ENCODE measurements at places on chromosomes 11 and 22.

DNA sequence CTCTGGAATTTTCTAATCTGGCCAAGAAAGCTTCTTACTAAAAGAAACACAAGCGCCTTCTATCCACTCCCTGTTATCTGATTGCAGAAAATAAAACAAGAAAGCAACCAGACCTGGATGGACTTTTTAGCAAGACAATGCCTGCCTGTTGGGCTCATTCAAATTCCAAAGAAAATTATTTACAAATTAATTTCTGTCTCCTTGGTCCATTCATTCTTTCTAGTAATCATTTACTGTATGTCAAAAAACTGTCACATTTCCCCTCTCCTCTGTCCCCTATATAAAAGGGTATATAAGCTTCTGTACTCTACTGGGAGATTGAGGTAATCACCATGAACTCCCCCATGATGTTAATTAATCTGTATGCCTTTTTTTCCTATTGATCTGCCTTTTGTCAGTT lies 279.9 kb downstream of the DLG2 start:
- no peak for DNase-seq

DNA sequence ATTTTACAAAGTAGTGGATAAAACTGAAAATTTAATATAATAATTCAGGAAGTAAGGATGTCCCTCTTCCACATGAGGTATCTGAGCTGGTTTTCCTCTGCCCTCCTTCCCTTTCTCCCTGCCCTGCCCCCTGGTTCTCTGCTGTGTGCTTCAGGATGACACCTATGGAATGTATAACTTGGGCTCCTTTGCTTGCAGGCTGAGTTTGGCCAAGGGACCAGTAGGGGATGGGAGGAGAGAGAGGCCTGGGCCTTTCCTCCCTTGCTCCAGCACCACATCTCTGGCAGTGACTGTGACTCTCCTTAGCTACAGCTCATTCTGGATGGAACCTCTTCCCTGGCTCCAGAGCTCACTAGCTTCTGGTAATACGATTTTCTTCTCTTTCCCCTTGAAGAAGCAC lies 10.1 kb downstream of the IRAG1 start:
- DNase-seq = no peak

- no peak for DNase-seq
These were observed 1.3 kb upstream of the SLC25A45 start for GRCh38 chr11:65383778-65384177.

DNA sequence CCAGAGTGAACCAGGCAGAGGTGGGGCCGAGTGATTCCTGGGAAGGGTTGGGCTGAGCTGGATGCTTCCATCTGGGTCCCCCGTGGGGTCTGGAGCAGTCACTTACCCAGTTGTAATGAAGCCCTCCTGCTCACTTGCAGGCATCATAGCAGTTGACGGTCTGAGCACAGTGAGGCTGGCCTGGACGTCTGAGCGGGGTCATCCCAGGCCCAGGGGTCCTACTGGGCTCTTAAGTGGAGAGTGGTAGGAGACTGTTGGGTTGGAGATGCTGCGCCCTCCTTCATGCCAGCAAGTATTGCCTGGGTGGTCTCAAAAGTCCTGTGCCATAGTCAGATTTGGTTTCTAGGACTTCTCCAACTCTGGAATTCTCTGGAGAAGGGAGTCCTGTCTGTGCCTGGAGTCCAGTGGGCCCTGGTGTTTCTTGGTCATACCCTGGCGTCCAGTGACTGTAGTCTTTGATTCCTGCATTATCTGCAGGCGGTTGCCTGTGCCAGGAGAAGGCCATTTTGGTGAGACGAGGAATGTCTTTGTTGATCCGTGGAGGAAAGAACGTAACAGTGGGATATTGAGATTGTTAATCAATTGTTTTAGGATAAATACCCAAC lies 82.3 kb downstream of the TBC1D22A start:
- DNase-seq = no peak

- peak; percentile 21 for DNase-seq
These were observed at the start of gene SYT12 for GRCh38 chr11:67022961-67023956. Gene SYT12 (plus strand): TSS chr11:67023134. CDS start chr11:67030145, 7,011 bp downstream.

DNA sequence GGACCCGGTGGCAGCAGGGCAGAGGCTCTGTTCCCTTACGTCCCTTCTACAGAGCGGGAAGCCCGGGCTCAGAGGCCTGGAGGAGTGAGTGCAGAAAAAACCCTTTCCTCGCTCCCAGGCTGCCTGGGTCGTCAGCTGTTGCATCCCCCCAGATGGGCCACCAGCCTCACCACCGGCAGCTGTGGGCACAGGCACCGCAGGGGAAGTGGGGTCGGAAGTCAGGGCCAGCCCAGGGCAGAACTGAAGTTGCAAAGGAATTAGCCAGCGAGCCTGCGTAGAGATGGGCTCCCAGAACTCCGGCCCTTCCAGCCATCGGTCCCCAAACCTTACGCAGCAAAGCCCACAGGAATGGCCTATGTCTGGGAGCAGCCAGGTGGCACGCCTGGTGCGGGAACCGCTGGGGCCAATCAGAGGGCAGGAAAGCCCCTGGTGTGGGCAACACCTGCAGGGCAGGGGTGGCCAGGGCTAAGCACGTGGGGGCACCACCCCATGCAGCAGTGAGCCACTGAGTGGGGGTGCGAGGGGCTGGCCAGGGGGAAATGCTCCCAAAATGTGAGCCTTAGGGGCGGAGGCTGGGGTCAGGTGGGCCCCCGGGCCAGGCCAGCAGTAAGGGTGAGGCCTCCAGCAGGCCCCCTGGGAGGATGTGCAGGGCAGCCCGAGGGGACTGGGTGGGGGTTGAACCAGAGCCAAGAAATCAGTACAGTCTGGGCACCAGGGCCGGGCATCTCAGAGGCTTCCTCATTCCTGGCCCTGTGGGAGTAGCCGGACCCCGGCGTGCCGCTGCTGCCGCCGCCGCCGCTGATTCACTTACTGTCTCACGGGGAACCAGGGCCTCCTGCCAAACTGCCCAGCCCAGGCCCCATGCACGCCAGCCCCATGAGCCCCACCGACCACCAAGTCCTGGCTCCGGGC lies 58.2 kb downstream of the WNT7B start:
- DNase-seq = no peak

DNA sequence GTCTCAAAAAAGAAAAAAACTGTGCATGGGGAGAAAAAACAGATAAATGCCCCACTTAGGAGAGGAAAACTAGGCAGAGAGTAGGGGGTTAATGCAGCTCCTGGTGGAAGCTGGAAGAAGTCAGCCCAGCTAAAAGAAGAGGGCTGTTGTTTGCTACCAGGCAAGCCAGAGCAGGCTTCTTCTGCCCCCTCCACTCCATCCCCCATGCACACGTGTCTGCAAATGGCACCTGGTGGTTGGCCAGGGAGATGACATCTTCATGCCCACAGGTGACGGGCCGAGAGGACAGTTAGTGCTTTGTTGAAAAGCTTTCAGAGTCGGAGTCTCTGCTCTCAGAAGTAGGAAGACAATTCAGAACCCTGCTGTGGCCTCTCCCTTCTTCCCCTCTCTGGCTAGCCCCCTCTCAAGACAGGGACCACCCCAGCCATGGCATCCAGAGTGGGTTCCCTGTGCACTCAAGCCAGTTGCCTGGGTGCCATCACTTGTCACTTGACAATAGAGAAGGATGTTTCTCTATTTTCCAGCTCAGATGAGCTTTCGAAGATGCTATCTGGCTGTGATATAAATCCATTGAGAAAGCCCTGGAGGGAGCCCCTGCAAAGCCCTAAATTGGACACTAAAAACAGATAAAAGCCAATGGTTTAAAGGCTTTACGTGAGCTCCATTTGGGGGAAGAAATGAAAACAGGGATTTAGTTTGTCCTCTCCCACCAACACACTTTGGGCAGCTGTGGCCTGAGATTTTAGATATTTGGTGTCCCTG lies 142.0 kb downstream of the TRIM29 start:
- no peak for DNase-seq

GRCh38 chr22:31734512-31734911 lies 15.4 kb downstream of the PRR14L start:
- DNase-seq = no peak

DNA sequence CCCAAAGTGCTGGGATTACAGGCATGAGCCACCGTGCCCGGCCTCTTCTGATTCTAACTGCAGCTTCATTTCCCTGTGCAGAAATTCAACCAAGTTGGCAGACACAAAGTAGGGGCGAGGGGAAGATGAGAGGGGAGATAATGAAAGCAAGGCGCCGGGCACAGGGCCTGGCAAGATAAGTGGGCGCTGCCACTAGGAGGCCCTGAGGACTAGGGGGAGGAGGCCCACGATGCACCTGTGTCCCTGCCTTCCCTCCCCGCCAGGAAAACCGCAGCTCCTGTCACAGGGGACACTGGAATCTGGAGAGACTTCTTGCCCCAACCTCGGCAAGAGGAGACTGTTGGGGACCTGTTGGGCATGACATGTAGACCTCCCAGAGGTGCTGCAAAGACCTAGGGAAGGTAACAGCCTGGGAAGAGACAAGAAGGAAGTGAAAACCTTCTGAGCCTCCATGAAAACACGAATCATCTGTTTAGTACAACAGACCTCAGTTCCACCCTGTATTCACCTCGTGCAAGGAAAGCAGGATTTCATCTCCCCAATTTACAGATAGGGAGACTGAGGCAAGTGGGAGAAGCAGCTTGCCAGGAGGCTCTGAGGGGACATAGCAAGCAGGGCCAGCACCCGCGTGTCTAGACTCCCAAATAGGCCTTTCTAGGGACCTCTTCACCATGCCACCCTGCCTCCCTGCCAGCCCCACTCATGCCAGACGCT lies 3.1 kb upstream of the LGALS1 start:
- no peak for DNase-seq

DNA sequence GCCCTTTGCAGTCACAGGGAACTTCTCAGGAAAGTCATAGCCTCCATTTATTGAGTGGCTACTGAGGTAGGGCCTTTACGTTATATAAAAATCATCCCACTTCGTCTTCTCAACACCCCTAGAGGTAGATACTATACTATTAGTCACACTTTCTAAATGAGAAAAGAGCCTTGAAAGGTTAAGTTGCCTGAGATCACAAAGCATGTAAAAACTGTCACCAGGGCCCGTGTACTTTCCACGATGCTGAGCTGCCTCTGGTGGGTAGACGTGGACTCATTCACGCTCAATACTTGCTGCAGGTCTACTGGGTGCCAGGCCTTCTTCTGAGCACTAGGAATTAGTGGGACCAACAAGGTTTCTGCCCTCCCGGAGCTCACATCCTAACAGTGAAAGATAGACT lies 16.3 kb downstream of the CHRDL2 start:
- no peak for DNase-seq

DNA sequence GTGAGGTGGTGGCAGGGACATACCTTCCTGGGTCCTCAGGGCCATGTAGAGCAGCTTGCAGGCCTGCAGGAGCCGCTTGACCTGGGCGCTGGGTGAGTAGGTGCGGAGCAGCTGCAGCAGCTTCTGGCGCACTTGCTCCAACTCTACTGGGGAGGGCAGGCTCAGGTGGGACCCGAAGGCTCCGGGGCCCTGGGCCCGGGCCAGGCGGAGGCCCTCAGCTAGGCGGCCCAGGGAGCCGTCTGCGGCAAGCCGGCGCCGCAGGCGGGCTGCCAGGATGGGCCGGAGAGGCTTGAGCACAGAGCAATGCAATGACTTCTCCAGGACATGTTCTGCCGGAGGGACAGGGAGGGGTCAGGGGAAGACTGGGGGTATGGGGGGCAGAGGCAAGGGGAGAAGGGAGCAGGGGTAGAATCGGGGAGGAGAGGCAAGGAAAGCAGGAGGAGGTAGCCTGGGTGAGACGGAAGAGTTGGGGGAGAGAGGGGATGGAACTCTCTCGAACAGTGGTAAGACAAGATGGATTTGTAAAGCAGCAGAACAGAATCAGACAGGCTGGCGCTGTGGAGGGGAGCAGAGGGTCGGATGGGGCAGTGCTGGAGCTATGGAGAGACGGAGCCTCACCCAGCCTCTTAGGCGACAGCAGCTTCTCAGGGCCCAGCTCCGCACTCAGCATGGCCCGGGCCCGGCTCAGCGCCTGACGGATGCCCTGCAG lies 2.2 kb downstream of the RIN1 start:
- DNase-seq = no peak

GRCh38 chr11:38680166-38680565 lies 2082.1 kb upstream of the RAG2 start:
- no peak for DNase-seq

DNA sequence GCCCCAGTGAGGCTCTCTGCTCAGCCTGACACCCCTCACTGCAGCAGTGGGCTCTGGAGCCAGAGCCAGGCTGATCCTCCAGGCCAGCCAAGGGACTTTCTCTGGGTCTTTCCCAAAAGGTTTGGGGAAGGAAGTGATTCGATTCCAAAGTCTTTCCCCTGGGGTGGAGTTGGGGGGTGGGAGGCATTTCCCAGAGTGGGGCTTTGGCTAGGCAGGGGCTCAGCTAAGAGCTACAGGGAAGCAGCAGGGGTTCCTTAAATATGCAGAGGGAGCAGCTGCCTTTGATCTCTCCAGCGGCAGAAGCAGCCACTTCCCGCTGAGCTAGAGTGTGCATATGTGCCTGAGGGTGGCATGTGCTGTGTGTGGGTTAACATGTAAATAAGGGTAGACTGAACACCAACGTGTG lies 192.9 kb downstream of the INSC start:
- DNase-seq = no peak

DNA sequence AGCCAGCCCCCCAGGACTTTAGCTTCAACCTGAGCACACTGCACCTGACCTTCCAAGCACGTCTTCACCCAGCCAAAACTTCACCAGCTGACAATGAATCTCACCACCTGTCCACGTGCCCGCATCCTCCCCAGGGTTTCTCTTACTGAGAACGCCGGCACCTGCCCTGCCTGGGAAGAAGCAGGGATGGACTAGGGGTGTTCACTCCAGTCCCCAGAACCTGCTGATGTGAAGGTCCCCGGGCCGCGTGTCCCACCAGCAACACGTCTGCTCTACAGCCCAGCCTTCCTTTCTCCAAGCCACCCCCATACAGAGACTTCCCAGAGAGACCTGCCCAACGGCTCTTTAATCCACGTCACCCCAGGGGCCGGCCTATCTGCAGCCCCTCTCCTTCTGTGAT lies 12.8 kb downstream of the CPT1A start:
- DNase-seq = no peak

DNA sequence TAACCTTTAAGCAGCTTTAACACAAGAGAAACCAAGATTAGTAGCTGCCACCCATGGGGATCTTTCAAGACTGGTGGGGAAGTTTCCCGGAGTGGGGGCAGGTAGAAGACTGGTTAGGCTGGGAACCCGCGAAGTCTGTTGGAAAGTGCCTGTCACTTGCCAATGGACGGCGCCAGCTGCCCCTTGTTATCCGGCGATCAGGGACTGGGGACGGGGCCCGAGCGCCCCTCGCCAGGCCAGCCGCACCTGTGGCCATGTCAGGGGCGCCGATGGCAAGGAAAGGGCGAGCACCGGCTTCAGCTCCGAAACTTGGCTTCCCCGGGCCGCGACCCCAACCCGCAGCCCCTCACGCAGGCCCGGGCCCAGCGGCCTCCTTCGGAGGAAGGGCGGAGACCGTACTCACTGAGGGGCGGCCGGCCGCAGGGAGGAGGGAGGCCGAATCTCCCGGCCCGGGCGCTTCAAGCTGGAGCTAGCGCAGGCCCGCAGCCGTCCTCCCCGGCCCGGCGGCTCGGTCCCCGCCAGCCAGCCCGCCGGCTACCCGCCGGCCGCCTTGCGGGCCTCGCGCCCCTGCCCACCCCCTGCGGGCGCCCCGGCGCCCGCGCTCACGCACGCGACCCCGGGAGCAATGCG lies 539 bp downstream of the EIF4ENIF1 start:
- DNase-seq = peak; percentile 41

Measured in T-helper 2 cell (primary cell).